ENCODE measurements at places on chromosomes 4 and X.

- no peak for DNase-seq
Observed at GRCh38 chrX:11555759-11556158, 110.0 kb downstream of the ARHGAP6 start.

DNA sequence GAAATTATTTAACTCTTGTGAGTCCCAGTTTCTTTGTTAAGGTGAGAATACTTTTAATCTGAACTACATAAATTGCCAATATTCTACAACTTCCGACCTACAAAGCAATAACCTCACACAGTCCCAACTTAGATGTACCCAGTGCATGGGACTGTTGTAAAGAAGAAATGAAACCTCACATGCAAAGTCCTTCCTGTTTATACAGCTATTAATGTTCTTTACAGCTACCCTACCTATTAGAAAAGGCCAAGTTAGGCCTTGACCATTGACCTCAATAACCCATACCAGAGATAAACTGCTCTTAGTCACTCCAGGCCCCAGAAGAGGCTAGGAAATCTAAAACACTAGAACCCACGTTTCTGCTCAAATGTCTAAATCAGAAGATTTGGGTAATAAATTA lies 920.1 kb upstream of the TENM3 start:
- DNase-seq = no peak

GRCh38 chr4:74934016-74934831 lies 1.3 kb downstream of the PARM1 start:
- DNase-seq = no peak

GRCh38 chr4:70062000-70062399 lies 11.8 kb downstream of the HTN1 start:
- DNase-seq = no peak

GRCh38 chr4:119050527-119051090 lies 85.0 kb upstream of the MYOZ2 start:
- no peak for DNase-seq

- DNase-seq = no peak
Observed at GRCh38 chrX:8921615-8922014, 112.3 kb downstream of the FAM9B start.

- no peak for DNase-seq
Observed at GRCh38 chr4:174324236-174324635, 40.5 kb downstream of the CEP44 start.

GRCh38 chrX:130174045-130174704 lies 2.4 kb downstream of the RAB33A start:
- DNase-seq = peak; percentile 43

GRCh38 chr4:144873226-144873990 lies 224.6 kb downstream of the ANAPC10 start:
- DNase-seq = no peak

DNA sequence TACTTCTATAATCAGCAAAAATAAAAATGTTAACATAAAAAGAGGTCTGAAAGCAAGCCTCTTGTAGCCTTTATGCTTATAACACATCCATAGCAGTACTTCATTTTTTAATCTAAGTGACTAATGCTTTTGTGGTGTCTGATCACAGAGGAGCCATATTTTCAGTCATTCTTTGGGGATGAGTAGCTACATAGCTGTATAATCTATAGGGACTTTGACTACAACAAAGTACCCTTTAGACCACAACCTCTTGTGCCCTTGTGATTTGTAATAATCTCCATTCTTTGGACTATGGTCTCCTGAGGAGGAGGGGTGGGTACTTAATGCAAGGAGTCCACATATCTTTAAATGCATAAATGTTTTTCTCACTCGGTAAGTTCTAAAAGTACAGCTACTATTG lies 9.6 kb downstream of the DRP2 start:
- no peak for DNase-seq

GRCh38 chr4:42348247-42348646 lies 49.0 kb upstream of the SHISA3 start:
- no peak for DNase-seq

- DNase-seq = no peak
Observed at GRCh38 chrX:103498786-103499185, 20.5 kb downstream of the RAB40A start.

DNA sequence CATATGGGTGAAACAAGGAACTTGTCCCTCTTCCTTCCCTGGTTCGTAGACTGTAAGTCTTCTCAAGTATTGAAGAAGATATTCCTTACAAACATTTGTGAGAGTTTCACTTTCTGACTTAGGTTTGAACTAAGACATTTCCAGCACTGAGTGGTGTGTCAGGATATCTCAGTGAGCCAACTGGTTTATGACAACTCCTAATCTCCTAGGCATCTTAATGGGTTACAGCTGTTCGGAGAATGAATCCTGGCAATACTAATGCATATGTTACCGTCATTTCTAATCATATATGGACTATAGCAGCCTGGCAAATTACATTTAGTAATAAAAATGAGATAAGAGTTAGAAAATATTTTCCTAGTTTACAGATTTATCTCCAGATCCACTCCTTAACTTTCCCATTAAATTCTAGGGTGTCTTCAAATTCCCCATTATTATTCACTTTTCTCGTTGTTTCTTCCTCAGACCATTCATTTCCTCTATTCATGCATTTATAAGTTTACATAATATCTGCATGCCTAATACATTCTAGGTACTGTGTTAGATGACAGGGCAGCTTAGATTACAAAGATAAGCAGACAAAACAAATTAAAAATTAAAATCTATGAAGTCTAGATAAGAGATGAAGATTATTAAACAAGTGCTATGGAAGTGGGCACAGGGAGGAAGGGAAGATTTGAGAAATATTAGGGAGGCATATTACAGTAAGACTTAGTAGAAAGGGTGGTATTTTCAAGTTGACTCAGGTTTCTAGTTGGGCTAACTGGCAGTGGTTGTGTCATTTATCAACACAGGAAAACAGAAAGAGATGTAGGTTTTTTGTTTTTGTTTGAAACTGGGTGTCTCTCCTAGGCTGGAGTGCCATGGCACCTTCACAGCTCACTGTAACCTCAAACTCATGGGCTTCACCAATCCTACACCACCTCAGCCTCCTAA lies 173.9 kb downstream of the WDFY3 start:
- DNase-seq = peak; percentile 66

DNA sequence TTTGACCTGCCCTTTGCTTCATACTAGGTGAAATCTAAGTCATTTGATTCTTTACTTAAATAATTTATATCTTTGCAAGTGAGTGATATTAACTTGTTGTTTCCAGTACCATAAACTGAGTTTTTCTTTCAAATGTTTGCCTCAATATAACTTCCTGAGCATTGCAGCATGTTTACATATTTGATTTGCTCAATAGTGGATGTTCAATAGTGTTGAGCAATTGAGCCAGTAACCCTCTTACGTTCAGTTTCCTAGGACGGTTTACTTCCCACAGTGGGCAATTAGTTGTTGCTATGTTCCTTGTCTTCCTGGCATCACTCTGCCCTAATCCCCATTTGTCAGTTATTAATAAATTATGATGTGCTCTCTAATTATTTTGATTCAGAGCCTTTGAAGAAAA lies 278.5 kb downstream of the EPHA5 start:
- no peak for DNase-seq
